DMS 273 treated with DMSO at 0.1 percent for 48 hours (cell line): ENCODE measurements at places on chromosomes 2 and 18.
A peak's percentile ranks its signal among the peaks of the same experiment; 100 is the strongest.

GRCh38 chr2:148649936-148650335 is 5.4 kb downstream of the EPC2 start:
- DNase-seq, result no peak

DNA sequence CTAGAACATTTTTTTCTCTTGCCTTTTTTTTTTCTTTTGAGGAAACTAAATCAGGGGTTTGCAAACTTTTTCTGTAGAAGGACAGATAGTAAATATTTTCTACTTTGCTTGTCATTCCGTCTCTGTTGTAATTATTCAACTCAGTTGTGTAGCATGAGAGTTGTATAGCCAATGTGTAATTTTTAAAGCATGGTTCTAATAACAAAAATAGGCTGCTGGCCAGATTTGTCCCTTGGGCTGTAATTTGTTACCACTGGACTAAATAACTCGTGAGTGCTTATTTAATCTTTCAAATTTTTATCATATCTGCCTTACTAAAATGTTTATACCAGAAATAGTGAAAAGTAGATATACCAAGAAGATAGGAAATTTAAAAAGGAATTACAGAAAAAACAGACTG is 43.0 kb downstream of the CCDC148 start:
- no peak for DNase-seq

GRCh38 chr2:96353032-96353561 is 17.5 kb downstream of the NCAPH start:
- DNase-seq, result peak; percentile 22

GRCh38 chr2:157315901-157316300 is 9.7 kb downstream of the ERMN start:
- DNase-seq, result no peak

DNA sequence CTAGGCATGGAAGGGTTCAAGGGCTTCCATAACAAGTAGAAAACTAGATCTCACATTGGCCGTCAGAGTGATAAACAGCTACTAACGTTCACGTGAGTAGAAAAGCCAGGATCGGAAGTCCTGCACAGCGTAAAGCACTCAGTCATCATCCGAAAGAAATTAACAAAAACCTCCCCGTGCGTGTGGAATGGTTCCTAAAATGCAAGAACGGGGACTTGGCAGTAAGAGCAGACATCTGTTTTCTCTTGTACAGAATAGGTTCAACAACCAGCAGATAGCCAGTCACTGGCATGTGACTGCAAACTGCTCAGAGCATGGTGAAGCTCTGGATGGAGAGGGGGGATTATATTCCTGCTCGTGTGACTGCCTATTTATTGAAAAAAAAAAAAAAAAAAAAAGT is 106.9 kb upstream of the ITGB6 start:
- no peak for DNase-seq

GRCh38 chr18:6476880-6477279 is 62.2 kb upstream of the L3MBTL4 start:
- no peak for DNase-seq

- no peak for DNase-seq
Observed at GRCh38 chr2:65850695-65851094, 418.3 kb upstream of the SPRED2 start.

- DNase-seq, result no peak
Observed at GRCh38 chr2:28717339-28717758, 34.3 kb upstream of the PPP1CB start.

DNA sequence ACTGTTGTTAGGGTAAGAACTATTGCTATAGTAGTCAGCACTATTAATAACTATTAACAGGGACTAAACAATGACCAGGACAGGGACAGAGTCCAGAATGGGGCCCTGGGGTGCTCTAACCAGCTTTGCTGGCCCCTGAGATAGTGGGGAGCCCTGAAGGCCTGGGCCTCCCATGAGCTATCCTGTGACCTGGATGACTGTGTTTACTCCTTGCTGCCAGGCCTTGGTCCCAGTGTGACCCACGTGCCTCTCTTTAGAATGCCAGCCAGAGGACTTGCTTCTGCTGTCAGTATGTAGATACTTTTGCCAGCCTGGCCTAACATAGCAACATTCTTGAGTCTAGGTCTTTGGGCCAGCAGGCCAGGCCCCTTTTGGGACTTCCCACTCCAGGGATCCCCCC is 11.4 kb downstream of the CDK5R2 start:
- no peak for DNase-seq

- DNase-seq, result no peak
Observed at GRCh38 chr2:134218930-134219658, 34.8 kb upstream of the MGAT5 start.
